ENCODE measurements at places on chromosomes 16 and 17.

DNA sequence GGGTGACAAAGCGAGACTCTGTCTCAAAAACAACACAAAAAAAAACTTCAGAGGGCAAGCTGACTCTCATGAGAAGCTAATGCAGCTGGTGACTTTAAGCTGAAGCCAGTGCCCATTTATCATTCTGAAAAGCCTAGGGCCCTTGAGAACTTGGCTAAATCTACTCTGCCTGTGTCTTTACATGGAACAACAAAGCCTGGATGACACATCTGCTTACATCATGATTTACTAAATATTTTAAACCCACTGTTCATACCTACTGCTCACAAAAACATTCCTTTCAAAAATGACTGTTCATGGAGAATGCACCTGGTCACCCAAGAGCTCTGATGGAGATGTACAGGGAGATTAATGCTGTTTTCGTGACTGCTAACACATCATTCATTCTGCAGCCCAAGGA is 6.1 kb upstream of the ALOX12 start:
- DNase-seq, result no peak

DNA sequence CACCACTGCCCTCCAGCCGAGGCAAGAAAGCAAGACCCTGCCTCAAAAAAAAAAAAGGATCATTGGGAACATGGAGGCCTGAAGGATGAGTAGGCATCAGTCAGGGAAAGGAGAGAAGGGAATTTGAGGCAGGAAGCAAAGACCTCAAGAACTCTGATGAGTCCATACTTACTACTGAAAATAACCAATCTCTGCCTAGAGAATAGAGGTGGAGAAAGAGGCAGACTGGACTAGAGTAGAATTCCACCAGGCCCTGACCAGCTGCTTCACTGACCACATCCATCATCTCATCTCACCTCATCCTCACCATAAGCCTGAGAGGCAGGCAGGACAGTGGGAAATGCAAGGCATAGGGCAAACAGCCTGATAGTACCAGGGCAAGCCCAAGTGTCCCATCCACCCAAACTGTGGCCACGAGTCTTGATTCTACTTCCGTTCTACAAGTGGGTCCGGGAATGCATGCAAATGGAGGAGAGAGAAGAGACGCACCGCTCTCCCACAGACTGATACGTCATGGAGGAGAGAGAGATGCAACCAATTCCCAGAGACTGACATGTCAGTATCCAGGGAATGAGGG is 17.1 kb downstream of the ANKRD11 start:
- no peak for DNase-seq

- peak; percentile 11 for DNase-seq
These were observed 20.6 kb downstream of the TPPP3 start for GRCh38 chr16:67372664-67373063.

DNA sequence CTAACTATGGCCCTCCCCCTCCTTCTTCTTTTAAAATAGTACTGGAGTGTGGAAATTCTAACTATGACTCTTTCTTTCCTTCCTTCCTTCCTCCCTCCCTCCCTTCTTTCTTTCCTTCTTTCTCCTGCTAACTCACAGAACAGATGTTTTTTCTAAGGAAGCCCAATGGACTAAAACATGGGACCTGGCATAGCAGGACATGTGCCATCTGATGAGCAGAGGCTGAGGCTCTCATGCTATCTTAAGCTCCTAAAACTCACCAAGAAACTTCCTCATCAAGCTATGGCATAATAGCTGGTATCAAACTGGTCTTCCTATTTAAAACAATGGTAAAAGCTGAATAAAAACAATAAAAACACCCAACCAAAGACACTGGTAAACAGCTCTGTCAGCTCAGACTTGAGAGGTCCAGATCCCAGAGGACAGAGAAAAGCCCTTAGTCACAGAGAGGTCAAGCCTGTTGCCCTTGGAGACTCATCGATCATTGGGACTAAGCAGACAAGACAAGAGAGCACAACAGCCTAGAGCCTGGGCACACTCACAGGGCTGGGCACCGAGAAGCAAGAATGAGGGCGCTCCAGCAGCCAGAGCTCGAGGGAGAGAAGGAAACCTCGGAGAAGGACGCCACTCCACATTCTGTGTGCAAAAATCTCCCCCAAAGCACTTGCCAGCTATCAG is 27.6 kb downstream of the SLC38A10 start:
- DNase-seq, result no peak

GRCh38 chr16:66367968-66368891 is 1.7 kb downstream of the CDH5 start:
- no peak for DNase-seq

DNA sequence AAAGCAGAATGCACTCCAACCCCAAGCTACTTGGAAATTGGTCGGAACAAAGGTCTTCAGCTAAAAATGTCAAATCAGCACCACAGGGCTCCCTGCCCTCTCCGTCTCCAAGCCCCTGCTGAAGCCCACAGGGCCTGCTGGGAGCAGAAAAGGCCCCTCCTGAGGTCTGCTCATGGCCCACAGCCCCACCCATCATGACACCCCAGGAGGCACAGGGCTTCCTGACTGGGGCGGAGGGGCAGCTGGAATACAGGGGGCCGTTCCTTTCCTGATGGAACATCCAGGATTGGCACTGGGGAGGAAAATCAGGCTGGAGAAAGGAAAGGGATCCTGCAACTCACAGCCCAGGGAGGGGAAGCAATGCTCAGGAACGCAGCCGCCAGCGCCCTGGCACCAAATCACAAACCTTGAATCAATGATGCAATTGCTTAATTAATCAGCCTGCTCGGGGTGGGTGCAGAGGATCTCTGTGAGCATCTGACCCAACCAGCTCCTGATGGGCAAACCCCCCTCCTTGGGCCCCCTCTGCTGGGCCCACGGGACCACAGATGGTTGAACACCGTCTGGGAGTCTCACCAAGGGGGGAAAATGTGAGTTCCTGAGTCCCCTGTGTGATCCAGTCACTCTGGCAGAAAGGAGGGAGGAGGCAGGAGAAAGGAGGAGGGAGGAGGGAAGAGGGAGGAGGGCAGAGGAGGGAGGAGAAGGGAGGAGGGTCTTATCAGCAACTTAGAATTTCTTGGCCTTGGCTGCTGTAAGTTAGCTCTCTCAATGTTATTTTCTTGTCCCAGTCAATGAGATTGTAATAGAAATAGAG is 155.5 kb downstream of the ZNF423 start:
- no peak for DNase-seq

- DNase-seq, result no peak
These were observed 19.7 kb downstream of the QPRT start for GRCh38 chr16:29698484-29699323.

GRCh38 chr17:69796078-69796477 is 278.9 kb upstream of the KCNJ16 start:
- DNase-seq, result no peak

- no peak for DNase-seq
These were observed 22.7 kb downstream of the NQO1 start for GRCh38 chr16:69703638-69704037.

GRCh38 chr17:83073389-83074063 is 5.9 kb upstream of the METRNL start:
- DNase-seq, result peak; percentile 39

DNA sequence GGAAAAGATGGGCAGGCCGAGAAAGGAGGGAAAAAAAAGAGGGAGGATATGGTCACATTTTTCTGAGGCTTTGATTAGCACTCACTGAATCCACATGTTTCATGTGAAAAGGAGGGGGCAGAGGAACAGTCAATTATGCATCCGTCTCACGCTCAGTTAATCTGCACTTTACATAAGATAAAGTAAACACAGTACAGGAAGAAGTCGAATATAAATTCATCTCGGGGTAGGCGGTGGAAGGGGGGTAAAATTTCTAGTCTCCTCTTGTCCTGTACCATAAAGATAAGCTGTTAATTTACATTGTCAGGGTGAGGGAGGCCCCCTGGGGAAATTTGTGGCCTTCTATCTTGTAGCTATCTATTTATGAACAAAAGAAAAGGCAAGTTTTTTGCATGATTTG is 73.1 kb upstream of the CES5A start:
- DNase-seq, result no peak

DNA sequence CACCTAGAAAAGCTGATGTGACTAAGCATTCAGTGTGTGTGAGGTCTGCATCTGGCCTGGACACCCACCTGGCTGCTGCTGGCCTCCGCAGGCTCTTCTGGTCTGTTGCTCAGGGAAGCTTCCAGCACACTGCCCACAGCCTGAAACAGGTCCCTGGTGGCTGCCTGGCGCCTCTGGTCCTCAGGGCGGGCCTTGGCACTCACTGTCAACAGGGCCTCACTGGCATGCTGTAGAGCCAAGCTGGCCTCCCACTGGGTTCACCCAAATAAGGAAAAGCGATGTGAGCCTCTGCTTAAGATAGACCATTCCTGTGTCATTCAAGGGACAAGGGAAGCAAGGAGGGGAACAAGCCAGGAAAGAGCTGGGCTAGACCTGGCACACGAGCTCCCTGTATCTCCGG is 70.6 kb upstream of the BCO1 start:
- DNase-seq, result no peak

DNA sequence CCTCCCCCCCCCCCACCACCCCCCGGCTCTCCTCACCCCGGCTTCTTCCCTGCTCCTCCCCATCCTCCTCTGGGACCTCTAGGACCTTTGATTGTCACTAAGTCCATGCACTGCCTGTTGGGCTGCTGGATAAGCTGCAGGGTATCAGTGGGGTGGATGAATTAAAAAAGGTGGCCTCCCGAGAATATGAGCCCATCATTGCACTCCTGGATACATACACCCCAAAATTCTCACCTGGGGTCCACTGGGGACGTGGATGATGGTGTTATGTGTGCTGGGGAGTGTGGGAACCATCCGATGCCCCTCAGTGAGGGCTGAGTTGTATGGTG is 88.8 kb downstream of the IRF8 start:
- DNase-seq, result no peak

GRCh38 chr17:2689411-2690164 is 22.0 kb downstream of the CLUH start:
- DNase-seq, result peak; percentile 58

- DNase-seq, result no peak
These were observed 11.1 kb downstream of the SPATA33 start for GRCh38 chr16:89668790-89669158.

- DNase-seq, result no peak
These were observed 48.5 kb downstream of the RBFOX3 start for GRCh38 chr17:79562192-79562930.

GRCh38 chr17:45777388-45777787 is 6.7 kb upstream of the CRHR1 start:
- DNase-seq, result no peak

DNA sequence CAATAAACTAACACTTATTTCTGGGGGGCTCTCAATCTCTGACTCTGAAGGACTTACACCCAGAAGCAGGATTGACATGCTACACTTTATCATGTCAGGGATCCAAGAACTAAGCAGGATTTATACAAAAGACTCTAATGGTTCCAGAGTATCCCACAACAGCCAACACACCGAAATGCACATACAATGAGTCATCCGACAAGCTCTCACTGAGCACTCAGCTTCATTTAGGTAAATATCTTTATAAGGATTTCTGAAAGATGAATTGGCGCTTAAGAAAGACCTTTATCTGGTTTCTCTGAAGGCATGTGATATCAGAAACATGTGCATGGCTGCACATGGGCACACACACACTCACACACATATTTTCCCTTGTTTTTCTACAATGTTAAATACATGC is 77.2 kb downstream of the TOX3 start:
- no peak for DNase-seq

- no peak for DNase-seq
These were observed 91.0 kb downstream of the FOXL1 start for GRCh38 chr16:86669285-86669805.

- DNase-seq, result no peak
These were observed 153.2 kb upstream of the KCNJ18 start for GRCh38 chr17:21539146-21539545.

- DNase-seq, result no peak
These were observed 159.1 kb downstream of the PRKCA start for GRCh38 chr17:66461343-66461995.

- no peak for DNase-seq
These were observed 28.7 kb upstream of the C16orf95 start for GRCh38 chr16:87345726-87346424.

- DNase-seq, result no peak
These were observed 195.5 kb downstream of the RAB11FIP4 start for GRCh38 chr17:31586946-31587345.

GRCh38 chr16:6484935-6485334 is 847.7 kb upstream of the RBFOX1 start:
- no peak for DNase-seq

- DNase-seq, result peak; percentile 78
These were observed 570 bp upstream of the CFDP1 start for GRCh38 chr16:75433732-75434413.

DNA sequence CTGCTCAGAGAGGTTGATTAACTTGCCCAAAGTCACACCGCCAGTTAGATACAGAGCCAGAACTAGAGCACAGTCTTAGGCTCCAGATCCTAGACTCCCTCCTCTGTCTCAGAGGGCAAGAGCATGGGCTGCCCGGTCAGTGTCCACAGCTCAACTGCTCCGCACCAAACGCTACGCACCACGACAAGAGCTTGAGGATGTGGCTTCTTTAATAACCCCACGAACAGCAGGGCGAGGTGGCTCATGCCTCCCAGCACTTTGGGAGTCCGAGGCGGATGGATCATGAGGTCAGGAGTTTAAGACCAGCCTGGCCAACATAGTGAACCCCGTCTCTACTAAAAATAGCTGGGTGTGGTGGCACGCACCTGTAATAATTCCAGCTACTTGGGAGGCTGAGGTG is 21.4 kb downstream of the FA2H start:
- DNase-seq, result no peak

DNA sequence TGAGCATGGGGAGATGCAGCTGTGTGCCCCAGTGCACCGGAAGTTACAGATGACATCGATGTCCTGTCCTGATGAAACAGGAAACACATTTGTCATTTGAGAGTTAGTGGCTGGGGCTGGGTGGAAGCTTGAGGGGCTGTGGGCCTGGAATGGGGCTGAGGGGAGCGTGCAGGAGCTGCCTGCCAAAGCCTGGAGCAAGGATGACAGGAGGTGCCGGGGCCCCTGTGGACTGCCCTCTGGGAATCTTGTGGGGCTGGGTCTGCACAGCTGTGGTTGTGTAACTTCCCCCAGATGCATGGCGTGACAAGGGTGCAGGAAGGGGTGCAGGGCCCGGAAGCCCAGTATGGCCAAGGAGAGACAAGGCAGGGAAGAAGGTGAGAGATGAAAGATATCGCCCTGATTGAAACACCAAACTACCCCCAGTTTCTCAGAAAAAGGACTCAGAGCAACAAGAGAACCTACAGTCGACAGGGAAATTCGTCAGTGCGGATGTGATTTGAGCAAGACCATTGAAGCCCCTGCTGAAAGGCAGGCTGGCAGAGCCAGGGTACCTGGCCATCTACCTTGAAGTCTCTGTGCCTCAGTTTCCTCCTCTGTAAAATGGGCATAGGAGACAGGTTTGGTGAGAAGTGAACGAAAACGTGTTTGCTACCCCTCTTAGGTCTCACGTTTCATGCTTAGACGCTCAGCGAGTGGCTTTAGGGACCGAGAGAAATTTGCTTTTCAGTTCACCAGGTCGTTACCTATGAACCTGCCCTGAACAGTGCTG is 8.8 kb downstream of the MMP25 start:
- no peak for DNase-seq

GRCh38 chr16:54118846-54119245 is 167.7 kb downstream of the IRX3 start:
- no peak for DNase-seq

Measured in CD4-positive, alpha-beta T cell treated with Interferon alpha-2 for 1 hour (primary cell).